ENCODE measurements at places on chromosomes 6 and 20.
A peak's percentile ranks its signal among the peaks of the same experiment; 100 is the strongest.

GRCh38 chr6:5351552-5352210, 90.4 kb downstream of the FARS2 start:
- no peak for DNase-seq

- no peak for DNase-seq
These were observed 34.1 kb upstream of the TBC1D7 start for GRCh38 chr6:13362412-13362811.

DNA sequence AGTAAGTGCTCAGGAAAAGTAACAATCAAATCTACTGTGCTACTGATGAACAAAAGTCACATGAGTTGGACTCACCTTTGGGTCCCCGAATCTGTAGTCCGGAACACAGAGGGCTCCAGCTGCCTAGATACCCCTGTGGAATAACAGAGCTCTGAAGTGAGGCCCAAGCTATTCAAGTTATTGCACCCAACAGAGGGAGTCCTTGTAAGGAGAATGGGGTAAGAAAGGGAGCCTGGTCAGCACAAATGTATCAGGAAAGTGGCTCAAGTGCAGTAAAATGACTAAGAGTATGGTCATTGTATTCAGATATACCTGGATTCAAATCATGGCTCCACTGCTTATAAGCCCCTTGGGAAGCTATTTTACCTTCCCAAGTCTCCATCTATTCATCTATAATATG, 20.9 kb downstream of the EDN1 start:
- no peak for DNase-seq

DNA sequence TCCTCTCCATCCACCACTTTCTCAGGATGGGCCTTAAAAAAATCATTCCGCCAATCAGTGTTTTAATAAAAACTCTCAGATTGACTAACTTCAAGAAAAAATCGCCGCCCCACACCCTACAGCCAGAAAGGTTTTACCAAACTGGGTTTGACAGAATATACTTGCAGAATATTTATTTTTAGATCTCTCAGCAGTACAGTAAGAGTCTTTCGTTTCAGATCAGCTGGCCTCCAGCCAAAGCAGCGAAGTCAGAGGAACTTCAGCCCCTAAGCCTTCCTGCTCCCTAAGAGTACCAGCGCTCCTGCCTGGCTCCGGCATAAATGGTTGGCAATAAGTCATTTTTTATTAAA, 24.7 kb downstream of the TBC1D7 start:
- no peak for DNase-seq

DNA sequence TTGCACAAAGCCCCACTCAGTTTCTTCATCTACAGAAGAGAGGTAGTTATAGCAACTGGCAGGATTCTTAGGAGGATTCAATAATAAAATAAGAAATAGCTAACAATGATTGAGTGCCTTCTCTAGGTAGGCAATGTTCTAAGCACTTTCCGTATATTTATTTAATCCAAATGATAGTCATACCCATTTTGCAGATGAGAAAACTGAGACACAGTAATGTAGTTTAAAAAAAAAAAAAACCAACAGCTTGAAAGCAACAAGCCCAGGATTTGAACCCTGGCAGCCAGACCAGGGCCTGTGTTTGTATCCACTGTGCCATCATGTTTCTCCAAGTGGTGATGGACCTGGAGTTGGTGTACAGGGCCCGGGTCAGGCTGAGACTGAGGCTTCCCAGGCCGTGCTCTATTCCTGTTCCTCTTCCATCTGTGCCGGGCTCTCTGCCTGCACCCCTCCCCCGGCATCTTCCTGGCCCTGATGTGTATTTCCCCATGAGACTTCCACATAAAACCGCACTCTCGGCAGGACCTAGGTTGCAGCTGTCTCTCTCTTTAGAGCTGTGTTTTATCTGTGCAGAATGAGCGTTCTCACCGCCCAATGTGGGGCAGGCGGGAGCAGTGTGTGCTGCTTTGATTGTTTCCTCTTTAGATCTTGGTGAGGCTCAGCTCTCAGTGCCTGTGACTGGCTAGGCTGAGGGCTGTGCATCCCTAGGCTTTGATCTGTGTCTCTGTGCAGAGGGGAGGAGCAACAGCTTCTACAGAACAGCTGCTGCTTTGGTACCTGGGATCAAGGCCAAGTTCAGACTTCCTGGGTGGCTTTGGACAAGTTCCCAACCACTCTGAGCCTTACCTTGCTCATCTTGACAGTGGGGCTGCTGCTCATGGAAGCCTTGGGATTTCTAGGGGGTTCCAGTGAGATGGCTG, 49.5 kb downstream of the TOX2 start:
- DNase-seq = peak; percentile 56

GRCh38 chr20:58021481-58021880, 207.0 kb downstream of the ANKRD60 start:
- no peak for DNase-seq

- DNase-seq = no peak
These were observed 163.4 kb upstream of the DEFB112 start for GRCh38 chr6:50213146-50213545.

- DNase-seq = no peak
These were observed 29.6 kb downstream of the GSS start for GRCh38 chr20:34925981-34926380.

DNA sequence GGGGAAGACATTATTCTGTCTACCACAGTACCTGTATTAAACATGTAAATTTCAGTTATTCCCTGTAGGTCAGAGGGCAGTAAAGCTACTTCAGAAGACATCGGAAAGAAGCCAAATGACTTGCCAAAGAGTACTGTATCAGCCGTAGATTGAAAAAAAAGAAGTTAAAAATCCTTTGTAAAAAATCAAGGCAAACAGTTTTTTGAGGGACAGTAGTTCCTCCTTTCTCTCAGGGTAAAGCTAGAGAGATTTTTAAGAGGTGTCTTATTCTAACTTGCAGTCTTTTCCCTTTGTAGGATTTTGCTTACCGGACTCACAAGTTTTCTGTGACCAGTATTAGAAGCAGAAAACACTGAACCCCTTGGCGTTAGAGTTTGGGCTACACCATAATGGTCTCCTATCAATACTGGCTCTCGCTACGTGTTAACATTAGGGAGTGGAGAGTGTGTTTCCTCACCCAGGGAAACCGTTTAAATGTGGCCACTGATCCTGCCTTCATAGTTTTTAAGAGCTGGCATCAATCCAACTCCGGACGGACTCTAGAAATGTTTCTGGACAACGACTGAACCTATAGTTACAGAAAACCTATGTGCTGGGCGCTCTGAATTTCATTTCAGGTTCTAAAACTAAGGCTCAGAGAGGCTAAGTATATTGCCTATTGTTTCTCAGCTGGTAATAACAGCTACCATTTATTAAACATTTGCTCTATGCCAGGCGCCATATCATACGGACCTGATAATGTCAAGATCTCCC, 1.3 kb upstream of the ASXL1 start:
- no peak for DNase-seq

Measured in activated CD4-positive, alpha-beta T cell treated with anti-CD3 and anti-CD28 coated beads, Interleukin-2, amount 50 U/mL, for 1 hour (primary cell).